Mammary microvascular endothelial cell (primary cell): ENCODE measurements at places on chromosomes 16 and 17. TPM values are rescaled to one million over a fixed set of nuclear protein-coding genes. Genes with fewer than 3 reads are reported as not detected.

PIK3R6 gene
- not detected in 2 replicates for total RNA-seq

DNAI2 gene
- not detected in 2 replicates for total RNA-seq

WDR59 gene
- total RNA-seq: 15.4 and 24.6 TPM in 2 replicates

TMEM235 gene
- not detected in 2 replicates for total RNA-seq

PRR14 gene
- total RNA-seq: 13.5 and 16.5 TPM in 2 replicates

CANT1 gene
- 54.8 and 62.7 TPM in 2 replicates for total RNA-seq

TBC1D3 gene
- not detected in 2 replicates for total RNA-seq

CHST4 gene
- total RNA-seq: not detected in 2 replicates

CSH2 gene
- not detected in 2 replicates for total RNA-seq

DRC7 gene
- total RNA-seq: not detected in 2 replicates

CCL4 gene
- total RNA-seq: not detected in 2 replicates

ALDOC gene
- 9.1 and 12.3 TPM in 2 replicates for total RNA-seq

GPR142 gene
- total RNA-seq: not detected in 2 replicates

DPEP3 gene
- total RNA-seq: not detected in 2 replicates

TGFB1I1 gene
- total RNA-seq: 78.3 and 96.0 TPM in 2 replicates

MTHFSD gene
- total RNA-seq: 8.1 and 14.9 TPM in 2 replicates

NPIPB9 gene
- total RNA-seq: not detected in 2 replicates

KAT2A gene
- 11.3 and 14.1 TPM in 2 replicates for total RNA-seq

MYO15A gene
- 0.20 TPM in 1 of 2 replicates, not detected in the other for total RNA-seq

ALOX15B gene
- total RNA-seq: not detected in 2 replicates
